ENCODE measurements at places on chromosomes 1 and 21.

- DNase-seq: no peak
Measured at GRCh38 chr1:212531796-212532195, 76.8 kb upstream of the ATF3 start.

DNA sequence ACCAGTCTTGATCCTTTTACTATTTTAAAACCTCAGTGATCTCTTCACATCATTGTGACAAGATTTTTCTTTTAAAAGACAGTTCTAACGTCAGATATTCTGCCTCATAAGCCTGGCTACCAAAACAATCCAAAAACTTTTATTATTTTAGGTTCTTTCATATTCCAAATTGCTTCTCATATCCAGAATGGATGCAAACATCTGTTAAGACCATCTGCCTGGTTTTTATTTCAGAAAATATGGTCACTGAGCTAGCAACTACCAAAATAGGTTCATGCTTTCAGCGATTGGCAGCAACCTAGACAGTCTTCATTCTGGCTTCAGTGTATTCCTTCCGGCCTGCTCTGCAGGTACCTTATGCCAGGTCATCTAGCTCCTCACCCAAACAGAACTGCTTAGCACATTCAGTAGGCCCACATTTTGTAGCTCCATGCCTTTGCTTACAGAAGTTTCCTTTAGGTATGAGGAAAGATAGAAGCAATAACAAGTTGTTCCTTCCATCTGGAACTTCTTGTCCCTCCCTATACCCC lies 59.0 kb upstream of the CACYBP start:
- no peak for DNase-seq

DNA sequence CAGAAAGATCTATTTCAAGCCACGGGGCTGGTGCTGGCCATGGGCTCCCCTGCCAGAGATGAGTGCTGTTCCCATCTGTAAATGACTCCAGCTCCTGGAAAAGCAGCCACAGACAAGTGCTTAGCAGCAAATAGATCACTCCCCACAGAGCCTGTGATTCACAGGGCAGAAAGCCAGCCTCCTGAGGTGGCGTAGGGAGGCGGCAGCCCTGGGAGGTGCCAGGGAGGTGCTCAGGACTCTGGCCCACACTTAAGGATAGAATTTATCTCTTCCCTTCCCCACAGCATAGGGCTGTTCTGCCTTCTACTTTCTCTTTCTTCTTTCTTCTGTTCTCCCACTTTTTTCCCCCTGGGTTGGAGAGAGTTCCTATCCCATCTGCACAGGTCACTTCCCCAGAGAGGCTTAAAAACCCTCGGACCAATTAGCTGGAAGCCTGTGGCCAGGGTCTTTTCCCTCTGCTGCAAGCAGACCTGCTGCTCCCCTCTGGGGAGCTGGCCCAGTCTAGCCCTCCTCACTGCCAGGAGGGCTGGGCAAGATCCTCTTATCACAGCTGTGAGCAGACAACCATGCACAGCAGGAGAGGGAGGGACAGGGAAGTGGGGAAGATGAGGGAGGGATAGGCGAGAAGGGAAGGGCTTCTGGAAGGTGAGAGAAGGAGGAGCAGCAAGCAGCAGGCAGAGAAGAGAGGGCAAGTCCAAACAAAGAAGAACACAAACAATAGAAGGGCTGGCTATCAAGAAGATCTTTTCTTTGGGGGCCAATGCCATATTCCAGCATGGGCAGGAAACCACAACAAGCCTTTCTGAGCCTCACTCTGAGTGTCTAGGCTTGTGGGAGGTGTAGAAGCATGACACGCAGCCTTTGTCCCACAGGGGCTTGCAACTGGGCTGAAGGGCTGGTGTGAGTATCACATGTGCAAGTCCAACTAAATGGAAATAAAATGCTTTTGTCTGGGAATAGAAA lies 41.0 kb downstream of the KCND3 start:
- no peak for DNase-seq

DNA sequence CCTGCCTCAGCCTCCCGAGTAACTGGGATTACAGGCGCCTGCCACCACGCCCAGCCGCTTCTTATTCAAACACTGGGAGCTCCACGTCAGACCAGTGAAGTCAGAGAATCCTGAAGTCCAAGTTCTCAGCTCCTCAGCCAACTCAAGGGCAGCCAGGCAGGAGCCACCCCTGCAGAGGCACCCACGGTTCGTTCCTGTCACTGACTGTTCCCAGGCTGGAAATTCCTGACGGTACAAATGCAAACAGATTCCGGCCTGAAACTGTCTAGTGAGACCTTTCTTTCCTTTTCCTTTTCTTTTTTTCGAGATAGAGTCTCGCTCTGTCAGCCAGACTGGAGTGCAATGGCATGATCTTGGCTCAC lies 11.7 kb downstream of the SLC35E2B start:
- no peak for DNase-seq

DNA sequence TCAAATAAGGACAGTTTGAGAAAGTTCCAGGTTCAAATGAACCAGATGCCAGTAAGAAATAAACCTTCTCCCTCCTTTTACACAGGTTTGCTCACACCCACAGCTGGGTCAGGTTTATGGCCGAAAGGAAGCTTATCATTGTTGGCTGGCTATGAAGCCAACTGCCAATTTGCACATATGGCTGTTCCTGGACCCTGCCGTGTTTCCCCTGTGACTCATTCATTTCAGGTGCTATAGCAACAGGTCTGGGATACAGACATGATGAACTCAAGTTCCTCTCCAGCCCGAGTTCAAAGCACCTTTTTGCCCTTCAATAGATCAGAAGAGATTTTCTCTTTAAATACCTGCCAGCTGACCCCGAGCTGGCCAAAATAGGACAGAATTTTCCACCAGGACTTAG lies 134.4 kb upstream of the SMYD2 start:
- no peak for DNase-seq

DNA sequence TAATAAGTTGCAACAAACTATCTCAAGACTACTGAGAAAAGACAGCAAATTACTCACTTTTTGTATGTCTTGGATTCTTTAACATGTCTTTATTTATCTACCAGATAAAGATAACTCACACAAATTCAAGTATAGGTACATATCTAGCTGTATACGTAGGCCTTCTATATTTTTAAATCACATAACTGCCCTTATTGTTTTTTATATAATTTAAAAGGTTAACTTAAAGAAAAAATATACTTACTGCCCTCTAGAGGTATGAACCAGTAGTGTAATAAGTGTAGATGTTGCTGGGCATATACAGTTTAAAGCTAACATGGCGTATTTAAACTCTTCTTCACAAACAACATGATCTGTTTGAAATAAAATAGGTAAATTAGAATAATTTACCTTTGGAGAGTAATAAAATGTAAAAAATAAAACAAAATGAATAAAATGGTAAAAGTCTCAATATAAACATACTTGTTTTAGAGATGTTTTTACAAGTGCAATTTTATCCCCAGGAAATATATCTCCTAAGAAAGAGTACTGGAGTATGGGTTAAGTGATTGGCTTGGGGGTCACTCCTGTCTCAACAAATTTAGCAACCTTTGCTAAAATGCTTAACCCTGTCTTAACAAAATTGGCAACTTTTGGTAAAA lies 235.2 kb downstream of the KCNT2 start:
- DNase-seq: peak; percentile 21

DNA sequence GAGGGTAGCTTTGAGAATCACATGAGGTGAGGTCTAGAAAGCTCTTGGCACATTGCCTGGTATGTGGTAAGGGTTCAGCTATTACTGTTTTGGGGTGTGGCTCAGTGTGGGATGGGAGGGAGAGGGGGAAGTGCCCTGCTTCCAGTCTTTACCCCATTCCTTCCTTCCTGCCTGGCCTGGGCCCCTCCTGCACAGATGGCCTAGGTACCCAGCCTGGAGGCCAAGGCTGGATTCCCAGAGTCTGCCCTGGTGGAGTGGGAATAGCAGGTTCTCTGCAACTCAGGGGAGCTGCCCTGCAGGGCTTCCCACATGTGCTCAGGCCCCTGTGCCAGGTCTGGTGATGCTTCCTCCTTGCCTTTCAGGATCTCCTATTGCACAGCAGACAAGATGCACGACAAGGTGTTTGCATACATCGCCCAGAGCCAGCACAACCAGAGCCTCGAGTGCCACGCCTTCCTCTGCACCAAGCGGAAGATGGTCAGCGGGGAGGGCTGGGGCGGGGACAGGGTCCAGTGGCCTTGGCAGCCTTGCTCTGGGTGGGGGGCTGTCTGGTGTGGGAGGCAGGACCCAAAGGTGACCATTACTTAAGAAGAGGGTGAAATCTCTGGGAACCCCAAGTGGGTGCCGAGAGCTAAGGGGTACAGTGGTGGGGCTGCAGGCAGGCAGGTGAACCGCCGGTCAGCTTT lies 13.5 kb downstream of the LDLRAP1 start:
- peak; percentile 68 for DNase-seq

GRCh38 chr1:169368406-169368769 lies 393 bp downstream of the BLZF1 start:
- DNase-seq: peak; percentile 20

GRCh38 chr21:41242238-41242829 lies 74.3 kb upstream of the FAM3B start:
- no peak for DNase-seq

- no peak for DNase-seq
Measured at GRCh38 chr1:46411010-46411405, 16.9 kb downstream of the FAAH start.

DNA sequence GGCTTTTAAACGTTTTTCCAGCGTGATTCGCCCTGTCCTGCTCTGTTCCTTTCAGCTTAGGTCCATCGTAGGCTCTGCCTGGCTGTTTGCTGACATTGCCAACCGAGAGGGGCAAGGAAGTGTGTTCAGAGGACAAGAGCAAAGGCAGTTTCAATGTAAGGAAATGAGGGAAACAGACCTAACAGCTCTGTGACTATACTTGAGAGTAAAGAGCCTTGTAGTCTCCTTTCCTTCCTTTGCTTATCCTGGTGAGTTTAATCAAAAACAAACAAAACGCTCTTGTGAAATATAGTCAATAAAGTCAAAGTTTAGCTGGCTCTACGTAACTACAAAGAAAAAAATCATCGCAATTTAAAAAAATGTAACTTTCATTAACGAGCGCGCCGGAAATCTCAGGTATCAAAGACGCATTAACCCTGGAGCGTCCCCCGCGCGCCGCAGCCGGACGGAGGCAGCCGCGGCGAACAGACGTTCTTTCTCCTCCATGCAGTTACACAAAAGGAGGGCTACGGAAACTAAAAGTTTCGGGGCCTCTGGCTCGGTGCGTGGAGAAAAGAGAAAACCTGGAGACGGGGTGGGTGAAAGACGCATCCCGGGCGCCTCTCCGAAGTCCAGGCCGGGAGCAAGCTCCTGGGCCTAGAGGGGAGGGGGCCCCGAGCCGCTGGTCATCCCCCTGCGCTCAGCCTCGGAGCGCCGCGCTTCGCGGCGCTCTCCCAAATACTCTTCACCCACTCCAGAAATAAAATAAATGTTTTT lies 617 bp upstream of the ADGRL2 start:
- DNase-seq: no peak

GRCh38 chr1:7915826-7916500 lies 24.7 kb downstream of the TNFRSF9 start:
- DNase-seq: peak; percentile 28

- no peak for DNase-seq
Measured at GRCh38 chr1:230335861-230336522, 90.1 kb downstream of the PGBD5 start.

GRCh38 chr1:246280551-246280950 lies 226.5 kb downstream of the SMYD3 start:
- DNase-seq: no peak

DNA sequence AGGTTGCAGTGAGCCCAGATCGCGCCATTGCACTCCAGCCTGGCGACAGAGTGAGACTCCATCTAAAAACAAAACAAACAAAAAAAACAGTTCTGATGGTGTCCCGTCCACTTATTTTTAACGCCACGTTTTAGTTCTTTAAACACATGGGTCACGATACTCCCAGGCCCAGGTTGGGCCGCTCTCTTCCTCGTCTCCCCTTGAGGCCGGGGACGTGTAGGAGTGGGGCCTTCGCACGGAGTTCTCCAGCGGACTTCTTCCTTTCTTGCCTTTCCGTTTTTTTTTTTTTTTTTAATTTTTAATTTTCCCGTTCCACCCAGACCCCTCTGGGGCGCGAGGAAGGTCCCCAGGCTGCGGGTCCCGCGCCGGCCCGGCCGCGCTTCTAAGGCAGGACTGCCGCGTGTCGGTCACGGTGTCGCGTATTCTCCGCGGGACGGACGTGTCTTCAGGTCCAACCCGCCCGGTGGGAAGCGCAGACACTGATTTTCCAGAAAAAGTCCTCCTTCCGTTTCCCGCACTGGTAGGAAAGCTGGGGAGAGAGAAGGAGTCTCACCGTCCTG lies 47.5 kb upstream of the SLC19A1 start:
- no peak for DNase-seq

- no peak for DNase-seq
Measured at GRCh38 chr21:15743593-15743992, 13.8 kb downstream of the USP25 start.

- DNase-seq: peak; percentile 31
Measured at GRCh38 chr1:58841455-58841854, 57.6 kb upstream of the JUN start.

GRCh38 chr1:11981378-11982009 lies 1.2 kb downstream of the MFN2 start:
- DNase-seq: no peak

- DNase-seq: peak; percentile 40
Measured at GRCh38 chr1:235325139-235325538, 2.8 kb downstream of the ARID4B start.

DNA sequence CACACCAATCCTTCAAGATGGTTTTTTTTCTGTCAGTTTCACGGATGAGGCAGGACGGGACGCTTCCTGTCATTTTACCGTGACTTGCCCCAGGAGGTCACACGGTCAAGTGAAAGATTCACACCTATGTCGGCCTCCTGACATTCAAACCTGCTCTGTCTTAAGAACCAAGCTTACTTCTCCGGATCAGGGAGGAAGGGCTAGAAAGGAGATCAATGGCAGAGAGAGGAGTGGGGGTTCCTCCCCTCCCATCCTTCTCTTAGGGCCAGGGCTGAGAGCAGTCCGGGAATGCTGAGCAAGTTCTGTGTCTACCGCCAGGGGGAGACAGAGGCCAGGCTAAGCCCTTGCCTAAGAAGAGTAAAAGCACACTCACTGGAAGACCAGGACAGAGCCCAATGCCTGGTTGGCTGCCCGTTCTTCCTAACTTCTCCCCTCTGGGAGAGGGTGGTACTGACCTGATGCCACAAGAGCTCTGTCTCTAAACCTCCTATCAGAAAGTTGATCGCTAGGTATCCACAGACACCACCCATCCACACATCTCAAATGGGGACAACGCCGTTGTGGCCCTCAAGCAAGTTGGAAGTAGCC lies 1.1 kb upstream of the PPM1J start:
- peak; percentile 83 for DNase-seq

DNA sequence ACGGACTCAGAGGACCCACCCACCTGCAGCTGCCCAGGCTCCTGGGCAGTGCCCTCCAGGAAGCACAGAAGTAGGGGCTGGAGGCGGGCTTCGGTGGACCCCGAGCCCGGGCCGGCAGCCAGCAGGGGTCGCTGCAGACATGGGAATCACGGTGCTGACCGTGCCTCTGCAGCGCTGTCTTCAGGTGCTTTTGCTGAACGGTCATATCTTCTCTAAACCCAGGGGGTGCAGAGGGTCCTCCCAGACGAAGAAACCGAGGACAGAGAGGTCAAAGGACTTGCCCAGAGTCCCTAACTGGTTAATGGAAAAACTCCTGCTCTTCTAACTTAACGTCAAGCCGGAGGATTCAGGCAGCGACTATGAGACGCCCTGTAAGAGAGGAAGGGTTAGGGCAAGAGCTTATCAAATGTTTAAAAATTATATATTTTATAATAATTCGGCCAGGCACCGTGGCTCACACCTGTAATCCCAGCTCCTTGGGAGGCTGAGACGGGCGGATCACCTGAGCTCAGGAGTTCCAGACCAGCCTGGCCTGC lies 21.5 kb upstream of the LEFTY2 start:
- DNase-seq: peak; percentile 45

- DNase-seq: no peak
Measured at GRCh38 chr1:154859786-154860155, 10.3 kb downstream of the KCNN3 start.
